ENCODE measurements at places on chromosomes 5 and 9.

DNA sequence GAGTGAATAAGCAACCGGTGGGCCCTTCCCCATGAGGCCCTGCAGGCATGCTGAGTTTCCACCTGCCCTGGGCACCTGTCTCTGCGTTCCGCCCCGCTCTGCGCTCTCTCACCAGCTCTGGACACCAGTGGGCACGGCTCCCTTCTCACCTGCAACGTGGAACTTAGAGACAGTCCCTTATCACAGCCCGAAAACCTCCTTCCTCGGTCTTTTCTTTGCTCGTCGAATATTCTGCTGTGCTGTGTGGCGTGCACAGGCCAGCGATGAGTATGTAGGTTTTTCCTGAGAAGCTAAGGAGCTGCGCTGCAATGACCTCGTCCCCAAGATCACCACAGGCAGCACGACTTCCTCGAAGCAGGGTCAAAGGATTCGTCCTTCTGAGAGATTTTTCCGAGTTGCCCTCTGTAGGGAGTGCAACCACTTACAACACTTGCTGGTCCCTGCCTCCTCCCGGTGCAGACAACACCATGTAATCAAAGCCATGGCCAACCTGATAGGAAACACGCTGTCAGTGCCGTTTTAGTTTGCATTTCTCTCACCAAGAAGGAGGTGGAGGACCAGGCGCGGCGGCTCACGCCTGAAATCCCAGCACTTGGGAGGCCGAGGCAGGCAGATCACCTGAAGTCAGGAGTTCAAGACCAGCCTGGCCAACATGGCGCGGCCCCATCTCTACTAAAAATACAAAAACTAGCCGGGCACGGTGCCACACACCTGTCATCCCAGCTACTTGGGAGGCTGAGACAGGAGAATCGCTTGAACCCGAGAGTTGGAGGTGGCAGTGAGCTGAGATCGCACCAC lies 27.2 kb upstream of the NOTCH1 start:
- DNase-seq = no peak

GRCh38 chr5:143304836-143305475 lies 98.5 kb downstream of the NR3C1 start:
- no peak for DNase-seq

GRCh38 chr9:132074736-132075135 lies 4.9 kb downstream of the MED27 start:
- DNase-seq = no peak

- DNase-seq = no peak
These were observed 195.2 kb upstream of the TUT7 start for GRCh38 chr9:86549401-86549811.

DNA sequence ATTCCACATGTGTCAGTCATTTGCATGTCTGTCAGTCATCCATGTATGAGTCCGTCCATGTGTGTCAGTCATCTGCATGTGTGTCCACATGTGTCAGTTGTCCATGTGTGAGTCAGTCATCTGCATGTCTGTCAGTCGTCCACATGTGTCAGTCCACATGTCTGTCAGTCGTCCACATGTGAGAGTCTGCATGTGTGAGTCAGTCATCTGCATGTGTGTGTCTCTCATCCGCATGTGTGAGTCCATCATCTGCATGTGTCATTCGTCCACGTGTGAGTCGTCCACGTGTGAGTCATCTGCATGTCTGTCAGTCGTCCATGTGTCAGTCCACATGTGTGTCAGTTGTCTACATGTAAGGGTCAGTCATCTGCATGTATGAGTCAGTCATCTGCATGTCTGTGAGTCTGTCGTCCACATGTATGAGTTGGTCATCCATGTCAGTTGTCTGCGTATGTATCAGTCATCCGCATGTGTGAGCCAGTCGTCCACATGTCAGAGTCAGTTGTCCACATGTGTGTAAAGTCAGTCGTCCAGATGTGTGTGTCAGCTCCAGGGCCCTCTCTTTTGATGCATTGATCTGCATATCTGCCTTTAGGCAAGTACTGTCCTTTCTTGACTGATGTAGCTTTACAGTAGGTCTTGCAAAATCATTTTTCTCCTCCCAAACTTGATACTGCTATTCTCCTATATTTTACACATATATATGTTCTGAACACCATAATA lies 72.5 kb upstream of the CACNA1B start:
- DNase-seq = no peak
